ENCODE measurements at places on chromosomes 6 and 20. TPM values are rescaled to one million over a fixed set of nuclear protein-coding genes. Genes with fewer than 3 reads are reported as not detected.

DNA sequence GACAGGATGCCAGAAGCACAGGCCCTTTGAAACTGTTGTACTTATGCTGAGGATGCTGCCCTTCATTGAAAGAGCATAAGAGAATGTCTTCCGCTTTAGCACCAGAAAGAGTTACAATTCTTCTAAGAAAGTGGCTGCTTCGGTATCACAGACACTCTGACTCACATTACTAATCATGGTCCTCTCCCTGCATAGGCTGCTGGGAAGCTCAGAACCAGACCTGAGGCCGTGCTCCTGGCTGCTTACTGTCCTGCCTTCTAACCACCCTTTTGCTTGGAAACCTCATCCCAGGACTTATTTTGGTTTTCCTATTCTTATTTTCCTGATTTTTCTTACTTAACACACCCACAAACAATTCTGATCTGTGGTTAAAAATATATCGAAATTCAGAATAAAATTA, 22.9 kb downstream of the LYRM4 start:
- no peak for DNase-seq

DNA sequence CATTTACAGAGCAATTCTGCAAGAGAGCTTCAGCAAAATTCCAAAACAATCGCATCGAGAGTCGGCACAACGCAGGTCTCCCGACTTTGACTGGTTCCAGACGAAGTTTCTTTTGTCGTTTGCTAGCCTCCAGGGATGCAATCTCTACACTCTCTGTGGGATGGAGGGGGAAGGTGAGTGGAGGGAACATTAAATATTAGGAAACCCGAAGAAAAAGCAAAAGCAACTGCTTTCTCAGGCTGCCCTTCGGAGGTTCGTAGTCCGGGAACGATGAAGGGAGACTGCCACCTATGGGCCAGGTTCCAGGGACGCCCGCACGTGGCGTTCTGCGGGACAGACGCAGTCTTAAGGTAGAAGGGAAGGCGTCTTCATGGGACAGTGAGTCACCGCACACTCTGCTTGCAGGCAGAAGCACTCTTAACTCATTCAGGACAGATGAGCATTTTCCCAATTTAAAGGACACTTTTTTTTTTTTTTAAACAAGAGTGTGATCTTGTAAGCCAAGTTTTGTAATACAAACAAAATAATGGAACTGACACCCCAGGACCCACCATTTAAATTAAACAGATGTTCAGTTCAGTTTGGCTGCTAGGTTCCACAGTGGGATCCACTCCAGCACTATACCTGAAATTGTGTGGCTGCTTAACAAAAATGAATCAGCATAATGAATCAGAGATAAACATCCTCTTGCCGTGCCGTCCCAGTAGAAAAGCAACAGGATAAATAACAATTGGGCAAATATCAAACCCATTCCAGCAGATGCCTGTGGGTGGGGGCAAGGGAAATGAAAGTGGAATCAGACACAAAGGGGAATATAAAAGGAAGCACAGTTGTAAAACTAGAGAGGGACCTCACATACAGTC, 65.8 kb upstream of the ARMC2 start:
- peak; percentile 81 for DNase-seq

- DNase-seq = no peak
Observed at GRCh38 chr6:46054516-46054915, 38.9 kb upstream of the CLIC5 start.

- no peak for DNase-seq
Observed at GRCh38 chr20:20229595-20229994, 138.3 kb upstream of the INSM1 start.

- no peak for DNase-seq
Observed at GRCh38 chr6:10478187-10479040, 42.7 kb upstream of the GCNT2 start.

DNA sequence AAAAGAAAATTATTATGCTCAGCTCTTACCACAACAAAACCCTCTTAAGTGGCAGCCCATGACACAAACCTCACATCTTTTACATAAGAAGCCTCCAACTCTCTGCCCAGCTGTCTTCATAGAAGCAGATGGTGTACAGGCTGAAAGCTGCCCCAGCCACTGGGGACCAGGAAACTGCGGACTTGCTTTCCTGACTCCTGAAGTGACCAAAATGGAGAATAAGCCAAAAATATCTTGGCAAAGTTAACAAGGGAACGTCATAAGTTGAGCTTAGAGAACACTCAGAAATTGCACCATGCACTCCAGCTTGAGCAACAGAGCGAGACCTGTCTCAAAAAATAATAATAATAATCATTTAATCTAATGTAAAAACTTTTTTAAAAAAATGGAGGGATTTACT, 160.3 kb upstream of the CDYL start:
- peak; percentile 82 for DNase-seq

- no peak for DNase-seq
Observed at GRCh38 chr20:36094497-36094896, 60.0 kb upstream of the EPB41L1 start.

GRCh38 chr20:16128538-16129106, 444.6 kb downstream of the KIF16B start:
- DNase-seq = no peak

DNA sequence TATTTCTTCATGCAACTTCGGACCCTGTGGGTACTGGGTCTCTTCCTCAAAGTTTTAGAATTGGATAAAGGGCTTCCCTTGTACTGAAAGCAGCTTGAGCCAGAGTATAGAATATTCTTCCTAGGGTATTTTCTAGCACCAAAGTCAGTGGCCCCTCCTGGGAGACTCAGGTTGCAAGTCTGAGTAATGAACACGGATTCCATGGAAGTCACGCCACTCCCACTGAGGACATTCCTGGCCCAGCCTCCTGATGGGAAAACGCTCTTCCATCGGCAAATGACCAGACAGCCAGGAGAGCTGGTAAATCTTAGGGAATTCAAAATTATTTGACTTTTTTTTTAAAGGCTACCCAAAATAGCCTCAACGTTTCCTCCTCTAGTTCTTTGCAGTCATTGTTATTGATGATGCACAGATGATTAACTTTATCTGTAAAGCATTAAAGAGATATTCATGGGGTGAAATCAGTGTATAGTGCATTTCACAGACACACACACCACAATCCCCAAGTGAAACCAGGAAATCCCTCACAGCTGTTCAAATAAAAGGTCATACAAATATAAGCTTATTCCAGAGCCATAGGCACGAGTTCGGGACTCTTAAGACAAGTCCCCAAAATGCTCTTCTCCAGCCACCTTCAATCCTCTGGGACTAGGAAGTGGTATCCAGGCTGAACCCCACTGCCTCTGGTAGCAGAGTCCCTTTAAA, 248.8 kb downstream of the SOD2 start:
- DNase-seq = no peak

DNA sequence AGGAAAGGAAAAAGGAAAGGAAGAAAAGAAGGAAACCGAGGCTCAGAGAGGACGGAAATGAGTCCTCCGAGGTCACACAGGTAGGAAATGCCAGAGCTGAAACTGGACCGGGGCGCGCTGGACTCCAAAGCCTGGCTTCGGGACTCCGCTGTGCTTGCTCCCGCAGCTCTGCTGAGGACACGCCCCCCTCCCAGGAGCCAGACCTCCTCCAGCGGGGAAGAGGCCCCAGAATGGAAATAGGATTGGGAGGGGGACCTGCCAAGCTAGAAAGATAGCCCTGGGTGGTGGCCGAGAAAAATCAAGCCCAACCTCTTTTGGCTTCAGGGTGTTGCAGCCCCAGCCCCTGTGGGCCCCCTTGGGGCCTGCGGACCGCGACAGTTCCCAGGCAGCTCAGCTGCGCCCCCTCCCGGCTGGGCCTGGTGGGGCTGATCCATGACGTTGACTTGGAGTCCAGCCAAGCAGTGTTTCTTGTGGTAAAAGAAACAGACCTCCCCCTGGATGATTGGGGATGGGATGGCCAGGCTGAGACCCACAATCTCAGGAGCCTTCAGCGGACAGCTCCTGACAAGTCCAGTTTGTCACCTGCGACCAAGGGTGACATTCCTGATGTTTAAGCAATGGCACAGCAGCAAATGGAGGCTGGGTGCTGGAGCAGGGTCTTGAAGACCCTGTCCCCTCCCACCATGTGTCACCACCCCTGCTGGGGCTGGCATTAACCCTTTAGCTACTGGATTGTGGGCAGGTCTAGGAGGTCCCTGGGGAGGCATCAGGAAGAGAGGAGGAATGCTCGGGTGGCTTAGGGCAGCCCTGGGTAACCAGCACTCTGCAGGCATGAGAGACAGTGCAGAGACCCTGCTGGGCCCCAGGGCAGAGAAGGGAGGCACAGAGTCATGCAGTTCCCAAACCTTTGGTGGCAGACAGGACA, 55.4 kb downstream of the RIPOR3 start:
- peak; percentile 88 for DNase-seq

- DNase-seq = no peak
Observed at GRCh38 chr20:34754611-34755010, 50.5 kb downstream of the TP53INP2 start.

DNA sequence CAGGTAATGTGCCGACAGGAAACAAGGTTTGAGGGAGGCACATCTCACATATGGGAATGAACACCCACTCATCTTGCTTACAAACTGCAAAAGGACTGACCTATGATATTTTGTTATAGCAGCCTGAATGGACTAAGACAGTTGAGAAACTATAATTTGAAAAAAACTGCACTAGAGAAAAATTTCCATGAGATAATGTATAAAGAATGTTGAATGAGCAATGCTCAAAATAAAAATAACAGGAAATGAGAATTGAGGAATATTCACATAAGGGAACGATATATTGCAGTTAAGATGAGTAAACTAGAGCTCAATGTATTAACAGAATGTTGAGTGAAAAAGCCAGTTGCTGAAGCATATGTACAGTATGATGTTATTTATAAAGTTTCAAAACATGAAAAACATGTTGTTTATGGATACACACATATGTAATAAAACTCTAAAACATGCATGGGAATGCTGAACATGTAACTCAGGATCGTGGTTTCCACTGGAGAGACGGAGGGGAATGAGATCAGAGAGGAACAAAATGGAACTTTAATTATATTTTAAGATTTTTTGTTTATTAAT, 6.3 kb upstream of the TBC1D22B start:
- DNase-seq = no peak

- no peak for DNase-seq
Observed at GRCh38 chr6:154448448-154449096, 61.9 kb downstream of the CNKSR3 start.

DNA sequence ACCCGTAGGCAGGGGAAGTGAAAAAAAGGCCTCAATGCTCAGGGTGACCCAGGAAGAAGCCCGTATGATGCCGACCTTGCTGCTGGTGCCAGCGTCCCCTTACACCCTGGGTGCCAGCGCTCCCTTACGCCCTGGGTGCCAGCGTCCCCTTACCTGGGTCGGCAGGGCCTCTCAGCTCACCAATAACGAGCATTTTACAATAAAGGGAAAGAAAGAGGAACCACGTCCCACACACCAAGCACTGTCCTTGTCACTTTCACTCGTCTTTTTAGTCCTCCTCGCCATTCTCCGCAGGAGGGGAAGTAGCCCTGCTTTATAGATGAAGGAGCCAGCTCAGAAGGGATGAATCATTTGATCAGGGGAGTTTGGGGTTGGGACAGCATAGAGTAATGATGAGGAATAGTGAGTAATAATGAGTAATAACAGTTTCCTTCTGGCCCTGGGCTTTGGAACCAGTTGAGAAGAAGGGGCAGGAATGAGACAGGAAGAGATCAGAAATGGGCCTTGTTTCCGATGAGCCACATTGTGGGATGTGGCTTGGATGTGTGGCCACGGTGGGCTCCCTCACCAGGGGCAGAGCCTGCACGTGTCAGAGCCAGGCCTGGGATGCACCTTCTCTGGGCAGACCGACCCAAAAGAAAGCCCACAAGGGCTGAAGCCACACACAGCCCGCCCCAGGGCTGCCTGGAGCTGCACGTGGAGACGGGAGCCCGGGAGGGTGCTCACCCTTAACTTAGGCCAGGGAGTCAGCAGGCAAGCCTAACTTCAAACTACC, 75.7 kb downstream of the SYNJ2 start:
- DNase-seq = no peak

GRCh38 chr20:51811042-51811355, 8.7 kb upstream of the SALL4 start:
- DNase-seq = no peak

DNA sequence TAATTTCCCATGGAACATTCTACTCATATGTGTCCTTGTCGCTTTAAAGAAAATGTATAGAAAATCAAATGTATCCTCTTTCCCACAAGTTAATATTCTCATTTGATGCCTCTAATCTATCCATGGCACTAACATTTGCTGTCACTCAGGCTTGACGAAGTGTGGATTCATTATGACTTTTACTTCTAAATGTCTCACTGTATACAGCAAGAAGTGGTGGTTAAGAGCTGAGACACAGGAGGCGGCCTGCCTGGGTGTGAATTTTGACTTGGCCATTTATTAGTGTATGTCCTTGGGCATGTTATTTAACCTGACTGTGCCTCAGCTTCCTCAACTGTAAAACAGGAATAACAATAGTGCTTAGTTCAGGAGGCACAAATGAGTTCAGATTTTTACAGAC, 70.0 kb downstream of the TRMT6 start:
- no peak for DNase-seq

DNA sequence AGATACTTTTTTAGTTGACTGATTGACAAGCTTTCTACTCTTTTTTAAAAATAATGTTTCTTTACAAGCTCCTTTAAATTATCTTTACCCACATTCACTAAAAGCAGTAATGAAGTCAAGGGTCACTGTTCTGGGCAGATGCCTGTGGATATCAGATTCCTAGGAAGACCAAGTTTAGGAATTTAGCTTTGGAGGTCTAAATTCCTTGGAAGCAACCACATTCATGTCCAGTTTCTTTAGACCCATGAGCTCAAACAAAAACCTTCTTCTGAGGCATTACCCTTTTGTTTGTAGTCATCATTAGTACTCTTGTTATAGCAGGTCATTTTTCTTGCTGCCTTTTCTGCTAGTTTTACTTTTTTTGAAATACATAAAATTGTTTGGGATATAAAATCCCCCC, 462.9 kb upstream of the JAG1 start:
- no peak for DNase-seq

DNA sequence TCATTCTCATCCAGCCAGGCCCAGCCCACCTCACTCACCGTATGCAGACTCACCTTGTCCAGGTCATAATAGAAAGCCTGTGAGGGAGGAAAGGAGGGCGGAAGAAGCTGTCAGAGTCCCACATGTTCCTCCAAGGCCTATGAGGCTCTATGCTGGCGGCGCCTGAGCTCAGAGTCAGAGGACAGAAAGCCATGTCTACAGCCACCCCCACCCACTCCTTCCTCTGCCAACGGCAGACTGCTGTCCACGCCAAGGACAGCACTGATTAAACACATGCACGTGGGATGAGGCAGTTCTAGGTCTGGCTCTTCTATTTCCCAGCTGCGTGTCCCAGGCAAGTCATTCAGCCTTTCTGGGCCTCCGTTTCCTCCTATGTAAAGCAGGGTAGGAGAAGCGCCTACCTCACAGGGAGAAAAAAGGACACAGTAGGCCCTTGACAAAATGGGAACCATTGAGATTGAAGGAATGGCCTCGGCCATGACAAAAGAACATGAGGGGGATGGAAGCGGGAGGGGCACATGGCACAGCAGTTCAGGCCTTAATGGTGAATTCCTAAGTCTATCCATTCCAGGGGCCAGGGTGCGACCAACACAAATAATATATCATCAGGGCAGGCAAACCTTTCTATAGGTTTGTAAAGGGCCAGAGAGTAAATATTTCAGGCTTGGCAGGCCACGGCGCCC, 80.1 kb downstream of the RIPOR3 start:
- no peak for DNase-seq

The SLC24A3 gene
- 3.0 TPM for total RNA-seq

The ZBP1 gene
- not detected for total RNA-seq

The PROKR2 gene
- not detected for total RNA-seq

The C6orf58 gene
- total RNA-seq = not detected

The C6orf136 gene
- total RNA-seq = 30.9 TPM

The ARMH2 gene
- not detected for total RNA-seq

The BPIFB1 gene
- not detected for total RNA-seq

All from psoas muscle (tissue), 8 donors.